ENCODE measurements at places on chromosomes 6 and 20.
A peak's percentile ranks its signal among the peaks of the same experiment; 100 is the strongest.

GRCh38 chr6:138577151-138577915, 78.0 kb upstream of the NHSL1 start:
- peak; percentile 37 for DNase-seq

DNA sequence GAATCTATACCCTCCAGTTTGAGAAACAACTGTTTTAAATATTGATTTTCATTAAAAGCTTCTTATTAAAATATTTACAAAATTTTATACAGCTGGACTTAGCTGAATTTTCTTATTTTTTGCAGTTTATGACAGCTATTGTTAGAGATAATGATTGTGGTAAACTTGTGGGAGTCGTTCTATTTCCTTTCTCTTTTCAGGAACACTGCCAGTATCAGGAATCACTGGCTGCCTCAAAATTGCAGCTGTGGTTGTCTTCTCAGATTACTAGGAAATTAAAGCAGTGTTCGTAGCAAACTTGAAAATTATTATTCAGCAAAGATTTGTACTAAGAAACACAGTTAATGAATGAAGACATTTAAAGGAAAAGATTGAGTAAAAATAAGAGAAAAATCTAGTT, 311.0 kb downstream of the CENPW start:
- DNase-seq = no peak

- DNase-seq = no peak
Observed at GRCh38 chr6:98769546-98769945, 64.8 kb upstream of the POU3F2 start.

GRCh38 chr20:5539691-5540090, 210.5 kb upstream of the SHLD1 start:
- DNase-seq = no peak

GRCh38 chr20:58432186-58432954, 43.3 kb downstream of the VAPB start:
- no peak for DNase-seq

GRCh38 chr6:45959534-45960145, 56.0 kb downstream of the CLIC5 start:
- peak; percentile 36 for DNase-seq

- DNase-seq = no peak
Observed at GRCh38 chr6:47253136-47253535, 56.6 kb downstream of the TNFRSF21 start.

GRCh38 chr6:90086517-90086916, 192.2 kb downstream of the GJA10 start:
- no peak for DNase-seq

- no peak for DNase-seq
Observed at GRCh38 chr20:62280303-62280702, 22.5 kb upstream of the ADRM1 start.

GRCh38 chr6:81762132-81762531, 9.7 kb upstream of the TENT5A start:
- no peak for DNase-seq

DNA sequence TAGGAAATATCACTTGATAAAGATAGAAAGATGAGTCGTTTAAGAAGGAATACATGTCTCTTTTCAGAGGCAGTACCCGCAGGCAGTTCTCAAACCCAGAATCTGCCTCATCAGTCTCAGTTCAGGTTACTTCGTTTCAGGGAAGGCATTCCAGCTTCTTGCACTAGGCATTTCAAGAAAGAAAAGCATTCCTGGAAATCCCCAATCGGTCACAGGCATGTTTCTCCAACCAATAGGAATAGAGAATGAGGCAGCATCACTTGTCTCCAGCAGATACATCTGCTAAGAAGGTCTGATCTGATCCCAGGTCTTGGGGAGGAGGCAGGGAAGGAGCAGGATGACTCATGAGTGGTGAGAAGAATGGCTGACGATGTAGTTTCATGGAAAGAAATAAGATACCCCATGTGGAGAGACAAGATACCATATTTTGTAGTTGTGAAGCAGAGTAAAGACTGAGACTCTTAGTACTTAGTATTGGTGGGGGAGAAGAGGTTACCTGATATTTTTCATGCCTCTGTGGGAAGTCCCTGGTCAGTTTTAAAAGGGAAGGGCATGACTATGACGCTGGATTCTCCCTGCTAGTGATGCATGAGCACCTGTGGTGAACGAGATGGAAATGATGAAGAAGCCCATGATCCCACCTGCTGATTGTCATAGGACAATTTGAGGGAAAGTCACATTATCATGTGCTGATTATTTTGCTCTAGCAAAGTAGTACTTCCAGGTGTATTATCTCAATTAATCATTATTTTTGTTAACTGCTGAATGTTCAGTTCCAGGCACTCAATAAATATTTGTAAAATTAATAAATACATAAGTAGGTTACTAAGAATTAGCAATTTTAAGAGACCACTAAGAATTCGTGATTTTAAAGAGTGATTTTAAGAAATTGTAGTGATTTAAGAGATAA, 20.3 kb upstream of the HLA-DRB1 start:
- peak; percentile 94 for DNase-seq

DNA sequence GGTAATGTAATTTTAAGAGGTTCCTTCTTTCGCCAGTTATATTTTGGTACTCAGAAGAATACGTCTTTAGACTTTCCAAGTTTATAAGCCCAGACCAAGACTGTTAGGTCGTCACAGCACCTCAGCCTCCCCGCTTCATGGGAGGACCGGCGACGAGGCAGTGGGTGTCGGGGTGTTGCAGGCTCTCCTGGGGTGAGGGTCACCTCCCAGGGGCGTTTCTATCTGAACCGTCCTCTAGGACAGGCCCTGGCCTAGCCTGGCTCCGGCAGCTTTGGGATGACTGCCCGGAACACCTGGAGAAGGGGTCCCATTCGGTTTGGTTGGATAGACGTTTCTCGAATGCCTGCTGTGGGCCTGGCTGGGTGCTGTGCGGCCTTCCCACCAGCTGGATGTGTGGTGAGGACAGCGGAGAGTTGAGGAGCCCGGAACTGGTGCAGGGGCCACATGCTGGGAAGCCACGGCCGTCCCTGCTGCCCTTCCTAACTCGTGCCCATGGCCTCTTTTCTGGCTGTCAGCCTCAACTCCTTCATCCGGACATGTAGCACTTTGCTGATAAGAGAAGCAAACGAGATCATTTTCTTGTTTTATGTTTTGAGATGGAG, 1.1 kb downstream of the OSBPL2 start:
- DNase-seq = no peak

DNA sequence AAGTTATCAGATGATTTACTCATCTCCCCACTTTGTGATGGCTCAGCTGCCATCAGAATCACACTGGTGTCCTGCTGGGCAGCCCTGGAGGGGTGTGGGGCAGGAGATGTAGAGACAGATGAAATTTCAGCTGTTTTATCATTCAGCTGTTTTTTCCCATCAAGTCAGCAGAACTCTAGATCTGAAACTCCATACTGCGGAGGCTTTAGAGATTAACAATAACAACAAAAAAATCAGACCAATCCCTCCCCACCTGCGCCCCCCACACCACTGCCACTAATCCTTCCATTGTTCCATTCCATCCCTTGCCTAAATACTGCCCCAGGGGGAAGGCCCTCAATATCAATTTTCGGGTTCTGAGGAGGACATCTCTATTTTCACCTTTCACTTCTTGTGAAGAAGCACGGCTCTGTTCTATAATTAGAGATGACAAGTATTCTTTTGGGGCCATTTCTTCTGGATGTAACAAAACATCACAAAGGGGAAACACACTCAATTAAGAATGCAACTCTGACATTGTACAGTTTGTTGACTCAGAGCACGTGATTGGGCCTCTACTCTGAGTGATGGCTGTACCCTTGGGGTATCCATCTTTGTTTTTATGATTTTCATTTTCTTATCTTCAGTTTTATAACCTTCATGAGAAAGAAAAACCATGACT, 396.3 kb downstream of the ZFAND3 start:
- DNase-seq = no peak

DNA sequence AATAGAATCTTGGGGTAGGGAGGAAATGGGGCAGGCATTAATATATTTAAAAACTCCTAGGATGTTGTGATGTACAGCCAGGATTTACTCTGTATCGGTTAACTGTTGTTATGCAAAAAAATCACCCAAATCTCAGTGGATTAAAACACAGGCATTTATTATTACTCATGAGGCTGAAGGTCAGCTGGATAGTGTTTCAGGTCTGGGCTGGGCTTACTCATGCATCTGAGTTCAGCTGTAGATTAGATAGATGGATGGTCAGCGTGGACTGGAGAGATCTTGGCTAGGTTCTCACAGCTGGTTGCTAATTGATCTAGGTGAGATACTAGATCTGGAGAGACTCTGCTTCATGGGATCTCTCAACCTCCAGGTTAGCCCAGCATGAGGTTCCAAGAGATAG, 131.4 kb downstream of the BTBD3 start:
- no peak for DNase-seq

- DNase-seq = no peak
Observed at GRCh38 chr20:49935746-49936152, 448 bp upstream of the RNF114 start.

- peak; percentile 78 for DNase-seq
Observed at GRCh38 chr6:75201901-75202672, 3.8 kb downstream of the COL12A1 start.

GRCh38 chr20:9478771-9479170, 35.6 kb upstream of the LAMP5 start:
- peak; percentile 82 for DNase-seq

DNA sequence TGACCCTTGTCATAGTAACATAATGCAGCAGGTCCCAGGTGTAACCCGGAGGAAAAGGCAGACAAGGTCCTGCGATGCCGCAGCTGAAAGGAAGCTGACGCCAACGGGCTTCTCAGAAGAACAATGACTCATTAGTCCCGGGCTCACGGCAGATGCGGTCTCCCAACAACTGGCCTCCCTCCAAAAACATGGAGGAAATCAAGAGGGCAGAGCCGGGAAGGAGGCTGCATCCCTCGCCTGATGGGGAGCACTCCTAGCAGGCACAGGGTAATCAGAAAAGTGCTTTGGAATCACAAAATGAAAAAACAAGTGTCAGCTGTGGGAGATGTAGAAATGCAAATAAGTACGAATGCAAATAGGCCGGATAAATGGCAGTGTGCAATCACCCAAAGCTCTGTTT, 165.2 kb upstream of the AGPAT4 start:
- DNase-seq = peak; percentile 76

DNA sequence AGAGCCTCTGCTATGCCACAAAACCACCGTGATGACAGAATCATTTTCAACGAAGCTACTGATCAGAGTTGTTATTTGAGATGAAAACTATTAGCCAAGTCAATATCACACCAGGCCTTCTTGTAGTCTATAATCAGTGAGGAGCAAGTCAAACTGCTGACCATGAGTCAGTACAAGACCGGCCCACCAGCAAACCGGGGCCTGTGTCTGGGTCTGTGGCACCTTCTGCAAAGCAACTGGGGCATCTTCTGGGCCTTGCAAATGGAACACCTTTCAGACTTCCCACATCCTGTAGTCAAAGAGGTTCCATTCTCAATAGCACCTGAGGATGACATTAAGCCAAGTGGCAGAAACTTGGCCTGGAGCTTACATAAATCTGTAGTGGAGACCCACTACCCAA, 38.5 kb downstream of the CPXM1 start:
- no peak for DNase-seq

- no peak for DNase-seq
Observed at GRCh38 chr6:148272597-148272996, 70.0 kb upstream of the SASH1 start.

GRCh38 chr6:75486850-75487518, 6.6 kb downstream of the FILIP1 start:
- DNase-seq = no peak

DNA sequence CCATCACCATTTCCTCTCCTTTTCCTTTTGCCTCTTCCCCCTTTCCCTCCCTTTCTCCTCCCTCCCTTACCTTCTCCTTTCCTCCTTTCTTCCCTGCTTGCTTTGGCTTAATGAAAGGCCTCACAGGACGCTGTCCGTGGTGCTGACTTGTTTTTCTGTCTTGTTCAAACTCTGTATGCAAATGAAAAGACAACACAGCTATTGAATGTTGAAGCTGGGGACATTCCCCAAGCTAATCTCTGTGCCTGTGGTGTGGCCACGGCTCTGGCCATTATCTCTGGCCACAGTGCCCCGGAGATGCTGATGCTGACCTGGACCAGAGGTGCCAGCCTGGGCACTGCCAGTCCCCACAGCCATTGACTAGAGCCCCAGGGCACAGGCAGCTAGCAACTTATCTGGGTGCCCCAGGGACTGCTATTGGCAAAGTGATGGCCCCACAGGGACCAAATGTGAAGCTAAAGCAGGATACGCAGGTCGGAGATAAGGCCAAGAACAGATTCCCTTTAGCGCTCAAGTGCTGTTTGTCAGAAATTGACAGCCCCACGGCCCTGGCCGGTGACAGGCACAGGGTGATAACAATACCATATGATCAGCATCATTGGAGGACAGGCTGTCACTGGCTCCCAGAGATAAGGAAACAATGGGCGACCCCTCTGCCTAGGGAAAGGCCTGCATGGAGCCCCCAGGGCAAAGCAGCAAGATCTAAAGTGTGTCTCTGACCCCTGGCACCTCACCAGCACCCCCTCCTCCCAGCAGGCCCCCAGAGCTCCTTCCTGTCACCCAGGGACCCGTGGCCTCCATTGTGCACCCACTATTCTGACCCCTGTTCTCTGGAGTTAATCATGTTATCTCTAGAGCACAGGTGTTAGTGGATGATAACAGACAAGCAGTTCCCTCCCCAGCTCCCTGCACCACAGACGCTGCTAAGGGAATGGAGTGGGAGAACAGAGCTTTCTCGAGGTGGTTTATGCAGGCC, 31.6 kb upstream of the SLC32A1 start:
- peak; percentile 57 for DNase-seq

DNA sequence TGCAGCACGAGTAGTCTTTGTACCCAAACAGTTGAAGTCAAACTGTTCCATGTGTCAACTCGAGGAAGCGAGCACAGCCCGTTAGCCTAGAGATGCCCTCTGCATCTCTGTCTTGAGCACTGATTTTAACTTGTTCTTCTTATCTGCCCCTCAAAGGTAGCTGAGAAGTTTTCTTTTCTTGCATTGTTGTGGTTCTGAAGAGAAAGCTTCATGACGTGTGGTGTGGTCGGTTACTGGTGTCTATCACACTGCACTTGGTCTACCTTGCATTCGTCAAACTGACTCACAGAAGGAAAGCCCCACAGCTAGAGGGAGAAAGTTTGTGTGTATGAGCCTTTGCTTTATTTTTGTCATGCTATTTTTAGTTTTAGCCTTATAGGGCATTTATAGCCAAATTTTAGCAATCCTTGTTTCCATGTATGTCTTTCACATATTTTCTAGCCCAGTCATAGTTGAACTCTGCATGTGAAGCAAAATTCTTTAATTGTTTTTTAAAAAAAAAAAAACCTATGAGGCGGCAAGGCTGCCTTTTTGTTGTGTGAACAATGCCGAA, 115.1 kb downstream of the JAG1 start:
- DNase-seq = no peak
